ENCODE measurements at places on chromosomes 7 and 10.

DNA sequence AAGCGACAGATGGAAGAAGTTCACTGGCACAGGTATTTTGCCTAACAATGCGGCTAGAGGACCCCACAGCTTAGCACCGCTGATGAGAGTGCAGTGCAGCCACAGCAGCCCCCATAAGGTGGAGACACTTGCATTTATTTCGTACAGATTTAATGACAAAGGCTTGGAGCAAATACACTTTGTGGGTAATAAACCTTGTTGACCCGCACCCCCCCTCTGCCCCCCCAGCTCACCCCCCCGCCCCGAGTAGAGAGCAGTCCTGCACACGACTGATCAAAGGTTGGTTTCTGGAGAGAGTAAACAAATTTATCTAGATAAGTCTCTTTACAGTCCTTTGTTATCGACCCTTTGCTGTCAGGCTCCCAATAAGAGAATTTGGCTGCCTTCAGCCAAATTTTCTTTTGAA is 96.7 kb upstream of the LRGUK start:
- DNase-seq, result no peak

- DNase-seq, result no peak
Observed at GRCh38 chr10:129179245-129179971, 287.6 kb upstream of the MGMT start.

- DNase-seq, result no peak
Observed at GRCh38 chr10:97356318-97356914, 21.9 kb upstream of the FRAT2 start.

DNA sequence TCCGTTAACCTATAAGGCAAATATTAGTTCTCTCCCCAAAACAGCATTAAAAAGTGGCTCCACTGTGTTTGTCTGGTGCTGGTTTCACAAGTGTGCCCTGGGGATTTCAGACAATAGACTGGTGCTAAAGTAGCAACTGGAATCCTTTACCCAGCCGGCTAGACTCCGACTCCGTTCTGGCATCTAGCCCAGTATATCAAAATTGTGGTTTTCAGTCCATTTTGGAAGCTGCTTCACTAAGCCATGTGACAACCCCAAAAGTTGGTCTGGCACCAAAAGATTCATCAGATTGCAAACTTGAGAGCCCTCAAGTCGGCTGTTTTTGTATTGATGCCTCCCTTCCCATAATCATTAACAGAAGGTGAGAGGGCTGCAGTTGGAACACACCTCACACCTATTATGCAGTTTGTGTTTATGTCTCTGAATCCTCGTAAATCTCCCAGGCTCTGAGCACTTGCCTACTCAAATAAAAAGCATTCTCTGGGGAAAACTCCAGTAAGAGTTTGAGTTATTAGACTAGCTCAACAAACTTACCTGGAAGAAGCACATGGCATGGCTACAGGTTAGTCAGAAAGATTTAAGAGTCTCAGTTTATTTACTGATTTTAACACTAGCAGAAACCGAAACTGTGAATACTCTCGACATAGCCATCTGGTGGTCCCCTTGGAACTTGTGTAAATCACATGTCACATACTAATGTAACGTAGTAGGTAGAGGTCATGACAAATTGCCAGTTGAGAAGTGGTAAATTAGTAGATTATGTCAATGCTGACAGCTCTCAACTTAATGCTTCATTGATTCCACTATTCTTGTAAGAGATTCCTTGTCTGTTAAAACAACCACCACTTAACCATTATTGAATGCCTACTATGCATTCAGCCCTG is 14.8 kb upstream of the WNT16 start:
- no peak for DNase-seq

DNA sequence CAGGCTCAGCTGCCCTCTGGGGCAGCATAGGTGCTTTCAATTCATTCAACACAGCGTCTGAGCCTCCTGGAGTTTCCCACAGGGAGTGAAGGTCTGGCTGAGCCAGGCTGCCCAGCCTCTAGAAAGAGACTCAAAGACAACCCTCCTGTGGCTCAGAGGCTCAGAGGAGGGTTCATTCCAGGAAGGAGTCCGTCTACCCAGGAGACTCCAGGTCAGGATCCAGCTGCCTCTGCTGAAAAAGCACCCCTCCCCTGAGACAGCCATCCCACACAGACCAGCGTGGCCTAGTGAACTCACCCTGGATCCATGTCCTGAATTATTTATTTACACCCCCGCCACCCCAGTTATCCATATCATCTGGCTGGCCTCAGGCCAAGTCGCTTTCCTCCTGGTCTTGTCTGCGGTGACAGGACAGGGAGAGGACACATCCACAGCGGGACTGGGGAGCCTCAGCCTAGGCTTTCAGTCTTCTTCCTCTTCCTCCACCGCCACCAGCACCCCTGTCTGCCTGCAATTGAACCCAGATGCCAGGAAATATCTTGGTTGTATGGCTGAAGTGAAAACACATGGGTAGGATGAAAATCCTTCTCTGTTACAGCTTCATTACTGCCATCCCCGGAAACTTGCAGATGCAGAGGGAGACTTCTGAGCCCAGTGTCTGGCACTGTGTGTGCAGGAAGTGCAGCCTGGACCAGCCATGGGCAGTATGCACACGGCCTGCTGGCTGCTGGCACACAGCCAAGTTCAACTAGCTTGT is 44.0 kb upstream of the COL13A1 start:
- DNase-seq, result no peak

GRCh38 chr10:122130474-122131110 is 140.5 kb upstream of the BTBD16 start:
- no peak for DNase-seq

DNA sequence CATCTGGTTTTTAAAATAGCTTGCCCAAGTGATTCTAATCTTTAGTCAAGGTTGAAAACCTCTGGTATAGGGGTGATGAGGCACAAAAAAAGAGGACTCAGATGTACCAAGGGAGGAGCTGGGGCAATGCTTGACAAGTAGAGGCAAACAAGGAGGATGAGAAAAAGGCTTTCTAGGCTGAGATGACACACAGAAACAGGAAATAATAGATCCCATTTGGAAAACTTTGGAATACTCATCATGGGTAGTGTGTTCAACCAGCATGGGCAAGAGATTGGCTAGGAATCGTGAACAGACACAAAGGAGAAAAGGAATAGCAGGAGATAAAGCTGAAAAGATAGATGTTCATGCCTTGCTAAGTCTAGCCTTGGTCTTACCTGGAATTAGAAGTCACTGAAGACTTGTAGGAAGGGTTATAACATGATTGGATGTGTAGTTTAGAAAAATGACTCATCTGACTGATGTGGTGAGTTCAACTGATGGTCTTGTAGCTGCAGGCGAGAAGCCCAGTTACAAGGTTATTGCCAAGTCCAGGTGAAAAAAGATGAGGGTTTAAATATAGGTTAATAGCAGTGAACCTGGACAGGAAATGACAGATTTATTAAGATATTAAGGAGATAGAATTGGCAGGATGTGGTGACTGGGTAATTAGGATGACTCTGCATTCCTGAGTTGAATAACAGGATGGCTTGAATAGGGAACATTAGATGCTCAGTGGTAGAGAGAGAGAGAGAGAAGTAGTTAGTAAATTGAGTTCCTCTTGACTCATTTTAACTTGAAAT is 214.0 kb upstream of the LRGUK start:
- DNase-seq, result no peak

GRCh38 chr10:122796796-122797195 is 48.9 kb downstream of the CUZD1 start:
- no peak for DNase-seq

GRCh38 chr10:57964351-57964750 is 303.3 kb downstream of the IPMK start:
- DNase-seq, result peak; percentile 44

- DNase-seq, result no peak
Observed at GRCh38 chr7:90625562-90625961, 29.4 kb downstream of the CDK14 start.

DNA sequence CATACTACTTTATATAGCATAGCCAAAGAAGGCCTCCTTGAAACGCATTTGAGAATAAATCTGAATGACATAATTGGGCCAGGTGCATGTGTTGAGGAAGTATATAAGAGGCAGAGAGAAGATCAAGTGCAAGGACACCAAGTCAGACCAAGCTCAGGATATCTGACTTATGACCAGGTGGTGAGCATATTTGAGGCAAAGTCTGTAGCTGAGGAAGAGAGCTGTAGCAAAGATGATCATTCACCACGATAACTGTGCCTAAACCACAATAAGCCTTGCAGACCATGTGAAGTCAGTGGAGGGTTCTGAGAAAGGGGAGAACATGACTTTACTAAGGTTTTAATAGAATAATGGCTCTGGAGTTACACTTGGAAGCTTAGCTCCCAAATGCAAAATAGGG is 292.3 kb downstream of the SORCS1 start:
- DNase-seq, result no peak

GRCh38 chr10:3668276-3668965 is 116.6 kb downstream of the KLF6 start:
- DNase-seq, result no peak

DNA sequence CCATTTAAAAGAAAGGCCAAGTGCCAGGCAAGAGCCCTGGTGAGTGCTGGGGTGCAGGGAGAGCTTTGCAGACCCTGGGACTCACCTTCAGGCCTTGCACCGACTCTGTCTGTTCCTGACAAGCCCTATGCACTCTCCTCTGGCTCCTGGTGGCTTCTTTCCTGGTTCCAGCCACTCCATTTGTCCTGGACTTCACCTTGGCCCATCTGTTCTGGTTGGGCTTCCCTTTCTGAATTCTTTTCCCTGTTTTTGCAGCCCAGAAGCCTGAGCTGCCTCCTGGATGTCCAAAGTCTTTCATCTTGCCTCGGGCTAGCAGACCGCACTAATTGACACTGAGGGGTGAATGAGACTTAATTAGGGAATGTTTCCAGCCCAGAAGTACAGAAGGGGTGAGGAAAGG is 60.5 kb downstream of the PYROXD2 start:
- DNase-seq, result no peak

DNA sequence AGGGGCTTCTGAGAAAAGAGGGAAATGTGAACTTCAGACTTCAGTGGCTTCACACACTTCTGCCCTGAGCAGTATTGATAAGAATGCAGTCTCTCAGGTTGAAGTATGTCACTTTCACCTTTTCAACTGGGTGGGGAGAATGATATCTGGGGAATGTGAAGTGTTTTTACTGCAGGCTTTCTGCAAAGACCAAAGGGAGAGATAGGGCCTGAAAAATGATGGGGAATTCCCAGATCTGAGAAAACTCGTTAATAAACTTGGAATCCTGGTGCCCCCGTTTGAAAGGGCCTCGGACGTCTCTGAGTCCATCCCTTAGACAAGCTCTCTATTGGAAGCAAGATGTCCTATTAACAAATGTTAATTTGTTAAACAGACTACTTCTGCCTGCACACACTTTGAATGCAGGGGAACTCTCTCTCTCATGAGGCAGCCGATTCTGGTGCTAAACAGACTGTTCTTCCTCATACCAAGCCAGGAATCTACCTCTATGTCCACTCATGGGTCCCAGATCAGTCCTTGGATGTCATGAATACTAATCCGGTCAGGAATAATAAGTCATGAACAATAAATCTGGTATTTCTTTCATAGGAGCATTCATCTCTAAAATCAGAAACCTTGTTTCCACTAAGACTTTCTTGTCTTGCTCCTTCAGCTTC is 193.6 kb downstream of the JCAD start:
- DNase-seq, result no peak

- DNase-seq, result no peak
Observed at GRCh38 chr7:27125986-27126394, 4.6 kb downstream of the HOXA4 start.

DNA sequence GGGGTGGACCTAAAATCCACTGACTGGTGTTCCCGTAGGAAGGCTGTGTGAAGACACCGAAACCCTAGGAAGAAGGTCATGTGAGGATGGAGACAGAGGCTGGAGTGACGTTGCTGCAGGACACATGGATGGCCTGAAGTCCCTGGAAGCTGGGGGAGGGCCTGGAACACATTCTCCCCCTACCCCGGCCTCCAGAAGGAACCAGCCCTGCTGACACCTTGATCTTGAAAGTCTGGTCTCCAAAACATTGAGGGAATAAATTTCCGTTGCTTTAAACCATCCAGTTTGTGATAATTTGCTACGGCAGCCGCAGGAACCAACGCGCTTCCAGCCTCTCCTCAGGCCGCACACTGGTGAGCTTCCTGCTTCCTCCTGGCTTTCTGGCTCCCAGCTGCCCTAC is 288.2 kb downstream of the GLRX3 start:
- no peak for DNase-seq

DNA sequence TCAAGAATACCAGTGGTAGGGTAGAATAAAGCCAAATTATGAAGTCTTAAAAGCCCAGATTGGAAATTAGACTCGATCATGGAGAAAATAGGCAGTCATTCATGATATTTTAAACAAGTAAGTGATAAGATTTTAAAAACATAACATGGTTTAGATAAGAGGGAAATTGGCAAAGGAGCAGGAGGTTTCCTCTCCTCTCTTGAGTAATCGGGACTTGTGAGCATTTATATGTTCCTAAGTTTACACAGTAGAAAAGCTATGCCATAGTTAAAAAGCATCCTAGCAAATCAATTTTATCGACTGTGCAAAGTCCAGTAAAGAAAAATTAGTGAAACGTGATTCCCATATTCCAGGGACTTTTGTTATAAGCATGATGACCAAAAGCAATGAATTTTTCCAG is 313.2 kb downstream of the AHR start:
- no peak for DNase-seq

DNA sequence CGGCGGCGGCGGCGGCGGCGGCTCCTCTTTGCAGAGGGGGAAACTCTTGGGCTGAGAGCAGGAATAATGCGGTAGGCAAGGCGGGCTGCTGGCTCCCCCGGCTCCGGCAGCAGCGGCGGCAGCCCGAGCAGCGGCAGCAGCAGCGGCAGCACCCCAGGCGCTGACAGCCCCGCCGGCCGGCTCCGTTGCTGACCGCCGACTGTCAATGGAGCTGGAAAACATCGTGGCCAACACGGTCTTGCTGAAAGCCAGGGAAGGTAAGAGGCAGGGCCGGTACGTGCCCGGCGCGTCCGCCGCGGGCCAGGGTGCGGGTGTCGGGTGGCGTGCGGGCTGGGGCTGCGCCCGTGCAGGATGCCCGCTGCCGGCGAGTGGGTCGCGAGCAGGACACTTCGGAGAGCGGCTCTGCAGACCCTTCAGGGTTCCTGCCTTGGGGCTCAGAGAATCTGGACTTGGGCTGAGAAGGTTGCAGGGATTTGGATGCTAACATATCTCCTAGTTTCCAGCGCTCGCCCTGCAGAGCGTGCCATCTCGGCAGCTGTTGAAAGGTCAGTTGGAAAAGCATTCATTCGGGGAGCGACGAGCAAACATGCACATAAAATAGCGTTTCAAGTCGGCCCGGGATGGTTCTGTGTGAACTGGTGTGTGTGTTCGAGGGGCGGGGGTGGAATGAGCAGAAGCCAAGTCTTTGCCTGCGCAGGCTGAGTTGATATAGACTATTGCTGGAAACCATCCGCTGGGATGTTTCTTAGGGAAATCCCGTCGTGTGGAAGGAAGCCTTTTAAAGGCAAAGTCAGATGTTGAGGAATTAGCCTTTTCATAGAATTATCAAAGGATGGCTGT is 562 bp downstream of the GRK5 start:
- DNase-seq, result peak; percentile 21

- no peak for DNase-seq
Observed at GRCh38 chr10:5522913-5523560, 1.7 kb upstream of the CALML3 start.

- DNase-seq, result no peak
Observed at GRCh38 chr10:131532745-131533341, 221.3 kb upstream of the TCERG1L start.

All from H54 (cell line).